GM04503 (cell line): ENCODE measurements at places on chromosomes 5 and 9.
A peak's percentile ranks its signal among the peaks of the same experiment; 100 is the strongest.

- no peak for DNase-seq
Observed at GRCh38 chr5:61346511-61346910, 14.5 kb downstream of the ZSWIM6 start.

DNA sequence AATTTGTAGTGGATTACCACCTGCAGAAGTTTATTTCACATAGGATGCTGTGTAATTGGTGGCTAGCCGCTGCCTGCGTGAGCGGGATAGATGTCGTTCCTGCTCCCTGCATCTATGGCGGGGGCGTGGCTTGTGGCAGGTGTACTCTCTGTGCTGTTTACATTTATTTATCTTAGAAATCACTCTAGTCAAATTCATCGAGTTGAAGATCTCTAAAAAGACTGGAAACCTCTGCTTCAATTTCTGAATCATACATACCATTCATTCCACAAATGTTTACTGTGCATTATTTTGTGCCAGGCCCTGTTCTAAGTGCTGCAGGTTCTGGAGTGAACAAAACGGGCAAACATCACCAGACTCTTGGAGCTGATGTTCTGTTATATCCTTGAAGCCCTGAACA is 11.9 kb downstream of the ROPN1L start:
- no peak for DNase-seq

GRCh38 chr9:16029046-16029615 is 476.3 kb downstream of the CCDC171 start:
- peak; percentile 42 for DNase-seq

DNA sequence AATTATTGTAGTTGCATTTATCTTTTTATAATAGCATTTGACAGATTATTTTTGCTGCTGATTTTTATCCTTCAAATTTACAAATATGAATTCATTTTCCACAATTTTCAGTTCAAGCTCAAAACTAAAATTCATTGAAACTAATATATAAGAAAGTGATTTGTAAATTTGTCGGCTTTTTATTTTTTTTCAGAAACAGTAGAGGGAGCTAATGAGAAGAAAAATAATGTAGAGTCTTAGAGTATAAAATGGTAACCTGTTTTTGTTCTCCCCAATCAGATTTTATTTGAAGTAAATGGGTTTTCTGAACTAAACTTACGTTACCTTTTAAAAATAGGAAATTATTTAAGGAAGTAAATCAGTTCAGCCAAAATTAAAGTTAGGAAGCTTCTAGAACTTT is 19.2 kb downstream of the PRRC1 start:
- DNase-seq: no peak

GRCh38 chr5:180332051-180332517 is 21.1 kb downstream of the GFPT2 start:
- no peak for DNase-seq
